ENCODE measurements at places on chromosomes 2 and 18.

DNA sequence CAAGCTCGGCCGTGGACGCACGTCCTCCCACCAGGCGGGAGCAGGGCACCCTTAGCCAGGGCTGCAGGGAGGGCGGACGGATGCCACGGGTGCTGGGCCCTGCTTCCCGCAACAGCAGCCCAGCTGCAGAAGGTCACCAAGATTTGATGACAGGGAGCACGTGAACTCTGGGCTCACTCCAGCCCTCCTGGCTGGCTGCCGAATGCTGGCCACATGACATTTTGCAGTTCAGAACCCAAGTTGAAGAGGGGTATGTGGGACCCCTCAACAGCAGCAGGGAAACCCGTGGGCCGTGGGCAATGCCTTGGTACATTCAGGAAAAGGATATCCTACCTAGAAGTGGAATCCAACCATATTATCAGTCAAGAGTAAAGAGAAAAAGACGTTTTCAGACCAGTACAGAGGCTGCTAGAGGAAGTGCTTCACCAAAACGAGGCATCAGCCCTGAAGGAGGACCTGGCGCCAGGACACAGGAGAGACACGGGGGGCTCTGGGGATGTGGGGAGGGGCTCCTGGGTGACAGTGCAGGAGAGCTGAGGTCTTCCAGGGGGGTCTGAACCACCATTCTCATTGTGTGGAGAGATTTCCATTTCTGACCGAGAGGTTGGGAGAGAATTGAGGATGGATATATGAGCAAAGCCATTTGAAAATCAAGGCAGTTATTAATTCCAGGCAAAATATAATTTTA lies 107.4 kb upstream of the CTDP1 start:
- DNase-seq: no peak

DNA sequence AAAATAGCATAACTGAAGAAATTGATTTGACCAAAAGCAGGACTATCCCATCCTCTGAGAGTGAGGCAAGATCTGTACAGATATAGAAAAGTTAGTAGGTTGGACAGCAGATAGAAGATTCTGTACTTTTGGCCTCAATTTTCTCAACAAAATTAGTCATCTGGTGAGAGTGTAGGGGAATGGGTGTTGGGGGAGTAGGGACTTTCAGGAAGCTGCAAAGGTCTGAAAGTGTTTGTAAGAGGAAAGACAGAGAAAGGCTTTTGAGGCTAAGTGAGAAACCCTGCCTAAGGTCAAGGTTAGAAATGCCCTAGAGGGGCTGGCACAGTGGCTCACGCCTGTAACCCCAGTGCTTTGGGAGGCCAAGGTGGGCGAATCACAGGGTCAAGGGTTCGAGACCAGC lies 40.3 kb downstream of the DAPL1 start:
- DNase-seq: no peak

GRCh38 chr2:30362468-30363081 lies 84.5 kb upstream of the LCLAT1 start:
- no peak for DNase-seq

DNA sequence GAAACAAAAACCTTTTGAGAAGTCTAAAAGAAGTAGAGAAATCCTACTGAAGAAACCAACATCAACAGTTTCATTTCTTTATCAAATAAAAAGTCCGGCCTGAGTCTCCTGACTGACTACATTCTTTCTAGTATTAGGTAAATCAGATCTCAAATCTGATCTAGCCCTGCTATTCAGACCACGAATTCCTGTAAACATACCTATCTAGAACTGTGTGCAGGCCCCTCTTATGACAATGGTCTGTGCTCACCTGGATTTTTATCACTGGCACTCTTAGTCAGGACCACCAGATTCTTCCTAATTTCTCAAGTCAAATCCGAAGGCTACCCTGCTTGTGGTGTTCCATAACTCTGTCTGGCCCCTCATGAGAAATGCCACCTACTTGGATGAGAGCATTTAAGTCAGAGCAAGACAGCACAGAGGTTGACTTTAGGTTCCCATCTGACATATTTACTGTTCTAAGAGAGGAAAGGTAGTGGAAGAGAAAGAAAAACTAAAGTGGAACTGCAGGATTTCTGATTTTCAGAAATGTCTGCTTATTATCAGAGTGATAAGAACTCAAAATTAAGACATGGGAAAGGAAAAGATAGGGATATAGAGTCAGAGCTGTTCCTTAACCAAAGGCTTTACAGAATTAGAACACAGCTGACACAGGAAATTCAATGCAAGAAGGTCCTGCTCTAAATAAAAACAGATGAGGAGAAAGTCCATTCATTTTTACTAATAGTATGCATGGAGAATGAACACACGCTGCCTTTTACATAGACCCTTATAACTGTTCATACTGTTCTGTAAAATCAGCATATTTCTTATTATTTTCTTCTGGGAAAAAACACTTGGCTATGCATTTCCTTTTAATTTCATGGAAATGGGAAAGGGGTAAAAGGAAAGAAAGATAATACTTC lies 56.5 kb downstream of the SLC8A1 start:
- DNase-seq: no peak

GRCh38 chr2:173999272-173999671 lies 34.1 kb upstream of the SP3 start:
- no peak for DNase-seq

GRCh38 chr2:66565291-66565690 lies 130.4 kb downstream of the MEIS1 start:
- DNase-seq: no peak

DNA sequence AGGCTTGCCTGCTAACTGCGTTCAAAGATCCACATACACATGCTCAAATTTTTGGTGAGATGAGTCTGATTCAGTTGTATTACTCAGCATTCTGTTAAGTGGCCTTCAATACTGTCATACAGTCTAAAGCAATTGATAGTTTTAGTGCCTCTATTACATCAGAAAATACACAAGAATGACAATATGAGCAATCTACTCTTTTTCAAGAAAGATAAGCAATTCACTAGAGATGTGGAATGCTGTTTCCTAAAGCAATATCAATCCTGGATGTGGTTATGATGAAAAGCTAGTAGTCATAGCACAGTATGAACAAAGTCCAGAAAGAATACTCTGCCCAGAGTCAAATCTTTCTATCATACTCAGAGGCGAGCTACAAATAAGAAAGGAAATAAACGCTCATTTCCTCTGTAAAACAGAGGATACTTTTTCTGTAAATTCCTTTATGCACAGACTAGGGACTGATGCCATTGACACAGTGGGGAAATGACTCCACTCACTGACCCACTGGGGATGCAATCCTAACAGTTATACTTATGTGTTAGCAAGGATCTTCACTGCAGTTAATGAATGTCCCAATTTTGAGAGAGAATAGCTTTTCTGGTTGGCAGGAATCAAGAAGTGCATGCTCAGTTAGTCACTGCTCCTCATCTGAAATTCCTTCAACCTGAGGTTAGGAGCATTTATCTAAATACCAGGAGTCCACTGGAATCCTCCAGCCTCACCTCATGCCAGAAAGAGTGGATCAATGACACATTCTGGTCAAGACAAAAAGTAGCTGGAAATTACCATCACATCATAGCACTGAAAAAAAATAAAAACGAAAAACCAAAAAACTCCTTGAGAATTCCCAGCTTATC lies 83.3 kb downstream of the PDE11A start:
- DNase-seq: no peak

DNA sequence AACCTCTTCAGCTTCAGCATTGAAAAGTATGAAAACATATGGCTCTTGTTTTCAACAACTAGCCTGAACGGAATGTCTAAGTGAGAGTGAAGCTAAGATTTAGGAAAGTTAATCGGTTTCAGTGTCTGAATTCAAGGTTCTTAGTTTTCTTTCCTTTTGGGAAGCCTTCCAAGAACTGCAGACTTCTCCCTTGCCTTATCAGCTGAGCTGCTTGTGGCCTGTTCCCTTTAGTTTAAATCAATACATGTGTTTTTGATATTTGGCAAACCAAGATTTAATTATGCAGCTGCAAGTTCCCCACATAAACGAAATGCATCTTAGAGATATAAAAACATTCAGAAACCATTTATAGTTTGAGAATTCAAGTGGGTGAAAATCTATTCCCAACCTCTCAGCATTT lies 274.3 kb upstream of the NRP2 start:
- no peak for DNase-seq

- no peak for DNase-seq
Measured at GRCh38 chr2:222688917-222689316, 17.5 kb downstream of the MOGAT1 start.

DNA sequence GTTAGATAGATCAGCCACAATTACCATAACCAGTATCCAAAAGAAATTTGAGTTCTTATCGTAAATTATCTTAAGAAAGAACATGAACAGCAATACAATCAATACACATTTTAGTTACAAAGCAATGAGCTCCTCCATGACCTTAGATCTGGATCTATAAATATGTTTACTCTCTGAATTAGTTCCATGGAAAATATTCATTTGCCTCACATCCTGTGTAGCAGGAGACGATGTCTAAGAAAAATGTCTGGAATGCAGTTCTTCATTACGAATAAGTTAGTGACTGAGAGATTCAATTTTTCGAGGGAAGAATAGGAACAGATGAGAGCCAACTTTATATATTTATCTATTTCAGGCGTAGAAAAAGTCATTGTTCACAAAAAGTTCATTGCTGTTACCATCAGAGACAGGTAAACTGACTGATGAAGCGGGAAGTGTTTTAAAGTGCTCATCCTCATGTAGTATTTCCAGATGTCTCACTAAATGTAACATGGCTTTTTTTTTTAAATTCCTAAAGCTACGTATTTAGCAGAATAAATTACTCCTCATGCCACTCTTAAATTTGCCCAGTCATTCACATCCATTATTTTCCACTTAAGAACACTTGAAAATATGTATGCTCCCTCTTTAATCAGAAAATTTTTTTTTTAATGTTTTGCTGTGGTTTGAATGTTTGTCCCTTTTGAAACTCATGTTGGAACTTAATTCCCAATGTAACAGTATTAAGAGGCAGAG lies 106.5 kb upstream of the SCN1A start:
- no peak for DNase-seq

GRCh38 chr18:36977121-36977520 lies 148.2 kb downstream of the KIAA1328 start:
- DNase-seq: no peak

DNA sequence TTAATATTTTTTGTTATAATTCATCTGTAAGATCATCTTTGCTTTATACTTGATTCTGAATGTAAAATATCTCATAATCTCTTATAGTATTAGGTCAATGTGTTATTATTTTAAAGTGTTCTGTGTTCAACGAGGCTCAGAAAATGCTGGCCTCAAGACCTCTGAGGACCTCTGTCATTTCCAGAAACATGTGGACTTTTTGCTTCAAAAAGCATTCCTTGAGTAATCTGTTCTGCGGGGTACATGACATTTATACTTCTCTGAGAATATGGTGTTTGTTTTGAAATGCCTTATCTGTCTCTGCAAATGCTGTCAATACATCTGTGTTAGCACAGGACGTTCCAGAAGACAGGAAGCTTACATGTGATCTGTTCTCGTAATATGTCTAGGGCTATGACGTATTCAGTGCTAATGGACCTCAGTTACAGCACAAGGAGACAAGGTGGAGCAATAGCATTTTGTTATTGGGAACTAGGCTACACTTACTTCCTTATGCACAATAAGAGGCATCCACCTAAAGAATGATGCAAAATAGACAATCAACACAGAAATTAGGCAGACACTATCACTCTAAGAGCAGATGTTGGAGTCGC lies 37.6 kb upstream of the IL1RL1 start:
- DNase-seq: no peak

- no peak for DNase-seq
Measured at GRCh38 chr2:216505133-216506106, 6.8 kb downstream of the RPL37A start.

GRCh38 chr2:96716388-96716787 lies 23.5 kb downstream of the LMAN2L start:
- no peak for DNase-seq

- DNase-seq: no peak
Measured at GRCh38 chr2:689877-690510, 12.8 kb upstream of the TMEM18 start.

DNA sequence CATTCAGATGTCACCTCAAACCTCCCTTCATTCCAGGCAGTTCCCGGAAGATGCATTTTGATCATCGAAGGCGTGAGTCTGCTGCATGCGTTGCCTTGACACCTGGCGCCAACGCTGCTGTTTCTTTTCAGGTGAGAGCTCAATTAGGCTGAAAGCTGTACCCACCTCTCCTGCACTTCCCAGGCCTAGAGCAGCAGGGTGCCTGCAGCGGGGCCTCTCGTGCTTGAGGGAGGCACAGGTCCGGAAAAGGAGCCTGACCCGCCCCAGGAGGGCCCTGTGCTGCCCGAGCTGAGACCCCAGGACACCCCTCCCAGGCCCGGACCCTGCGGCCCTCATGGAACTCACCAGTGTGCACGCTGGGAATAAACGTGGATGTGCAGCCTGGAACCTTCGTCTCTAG lies 31.4 kb upstream of the KCNG2 start:
- DNase-seq: no peak

DNA sequence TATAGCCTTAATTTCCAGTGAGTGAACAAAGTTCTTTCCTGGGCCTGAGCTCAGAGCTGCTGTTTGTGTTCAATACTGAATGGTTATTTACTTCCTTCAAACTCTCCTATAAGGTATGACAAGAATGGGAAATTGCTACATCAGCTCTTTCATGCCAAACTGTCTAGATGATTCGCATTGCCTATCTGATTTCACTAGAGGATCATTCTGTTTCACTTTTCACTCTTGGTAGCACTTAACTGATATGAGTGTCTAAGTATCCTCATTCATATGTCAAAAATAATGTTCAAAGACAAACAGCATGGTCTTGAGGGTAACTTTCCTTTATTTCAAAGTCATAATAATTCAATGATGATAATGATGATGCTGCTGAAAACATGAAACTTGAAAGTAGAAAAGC lies 32.9 kb upstream of the SCG2 start:
- DNase-seq: no peak

DNA sequence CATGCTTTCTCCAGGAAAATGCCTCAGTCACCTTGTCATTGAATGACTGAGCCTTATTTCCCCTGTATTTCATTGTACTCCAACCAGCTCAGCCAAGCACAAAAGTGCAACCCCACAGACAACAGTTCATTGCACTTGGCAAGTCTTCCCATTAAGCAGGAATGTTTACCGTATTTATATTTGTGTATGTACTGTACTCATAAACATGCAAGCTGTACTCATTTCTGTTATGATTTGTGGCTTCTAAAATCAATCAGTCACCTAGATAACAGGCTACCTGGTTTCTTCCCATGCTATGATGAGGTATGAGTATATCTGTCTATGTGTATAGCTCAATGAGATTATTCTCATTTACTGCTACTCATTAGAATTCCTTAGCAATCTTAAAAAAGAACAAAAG lies 505.5 kb upstream of the FAM98A start:
- no peak for DNase-seq

GRCh38 chr18:75172299-75173124 lies 36.4 kb downstream of the PTGR3 start:
- no peak for DNase-seq

GRCh38 chr2:172248381-172248780 lies 145.7 kb upstream of the DLX2 start:
- DNase-seq: no peak

DNA sequence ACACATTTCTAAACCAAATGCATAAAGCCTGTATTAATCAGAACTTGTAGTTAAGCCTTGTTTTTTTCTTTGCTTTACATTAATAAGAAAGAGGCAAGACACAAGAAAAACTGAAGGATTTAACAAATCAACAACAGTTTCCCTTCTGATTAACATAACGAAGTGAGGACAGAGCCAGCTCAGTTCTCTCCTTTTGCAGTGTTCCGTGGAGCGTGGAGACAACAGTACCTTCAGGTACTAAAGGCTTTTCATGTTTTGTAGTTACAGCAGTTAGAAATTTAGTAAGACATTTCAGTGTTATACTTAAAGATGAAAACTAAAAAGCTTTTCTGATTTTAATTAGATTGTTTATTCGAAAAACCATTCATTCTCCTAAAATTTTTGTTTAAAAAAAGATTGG lies 115.2 kb downstream of the FMNL2 start:
- no peak for DNase-seq
